ACHN (cell line): ENCODE measurements at places on chromosomes 7 and 10.
A peak's percentile ranks its signal among the peaks of the same experiment; 100 is the strongest.

GRCh38 chr7:35286422-35286821 lies 32.5 kb upstream of the TBX20 start:
- DNase-seq = peak; percentile 34

DNA sequence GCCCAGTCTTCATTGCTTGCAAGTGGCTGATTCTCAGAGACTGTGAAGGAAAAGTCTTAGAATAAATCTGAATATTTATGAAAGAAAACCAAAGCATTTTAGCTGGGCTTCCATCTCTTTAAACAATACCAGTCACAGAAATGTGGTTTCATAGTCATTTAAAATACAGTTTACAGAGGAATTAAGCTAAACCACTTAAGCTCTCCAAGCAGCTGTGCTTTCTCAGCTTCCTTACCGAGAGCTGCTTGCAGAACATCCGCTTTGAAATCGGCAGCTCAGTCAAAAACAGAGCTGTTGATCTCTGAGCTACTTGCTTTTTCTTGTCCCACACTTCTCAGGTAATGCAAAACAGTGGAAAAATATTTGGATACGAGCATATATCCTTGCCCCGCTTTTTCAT lies 134.5 kb downstream of the DYNC1I1 start:
- DNase-seq = no peak

GRCh38 chr10:59807629-59808620 lies 54.7 kb upstream of the MRLN start:
- no peak for DNase-seq

- DNase-seq = peak; percentile 18
Observed at GRCh38 chr7:71787513-71787912, 624.6 kb downstream of the CALN1 start.

DNA sequence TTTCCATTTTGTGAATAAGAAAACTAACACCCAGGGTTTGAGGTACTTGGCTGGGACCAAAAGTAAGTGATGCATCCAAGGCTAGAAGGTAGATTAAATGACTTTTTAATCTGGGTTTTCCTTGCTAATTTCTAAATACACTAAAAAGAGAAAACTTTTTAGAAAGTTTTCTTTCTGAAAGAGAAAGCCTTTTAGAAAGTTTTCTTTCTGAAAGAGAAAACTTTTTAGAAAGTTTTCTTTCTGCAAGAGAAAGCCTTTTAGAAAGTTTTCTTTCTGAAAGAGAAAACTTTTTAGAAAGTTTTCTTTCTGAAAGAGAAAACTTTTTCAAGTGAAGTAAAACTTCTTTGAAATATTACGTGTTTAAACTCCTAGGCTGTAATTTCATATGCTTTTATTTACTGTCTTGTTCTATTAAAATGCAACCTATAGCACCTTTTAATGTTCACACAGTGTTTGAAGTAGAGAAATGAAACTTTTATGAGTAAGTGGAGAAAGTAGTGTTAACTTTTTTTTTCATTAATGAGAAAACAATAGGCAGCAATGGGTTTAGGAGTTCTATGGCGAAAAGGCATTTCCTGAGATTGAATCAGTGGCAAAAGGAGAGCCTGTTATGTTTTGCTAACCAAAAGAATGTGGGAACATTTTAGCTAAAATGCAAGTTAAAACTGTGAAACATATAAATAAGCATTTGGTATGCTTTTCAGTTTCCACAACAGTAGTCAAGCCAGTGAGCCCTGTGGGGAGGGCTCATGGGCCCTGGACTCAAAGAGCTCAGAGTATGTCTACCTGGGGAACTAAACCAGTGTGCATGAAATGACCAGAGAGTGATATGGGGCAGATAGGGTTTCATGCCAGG lies 103.7 kb downstream of the RBM20 start:
- DNase-seq = no peak

DNA sequence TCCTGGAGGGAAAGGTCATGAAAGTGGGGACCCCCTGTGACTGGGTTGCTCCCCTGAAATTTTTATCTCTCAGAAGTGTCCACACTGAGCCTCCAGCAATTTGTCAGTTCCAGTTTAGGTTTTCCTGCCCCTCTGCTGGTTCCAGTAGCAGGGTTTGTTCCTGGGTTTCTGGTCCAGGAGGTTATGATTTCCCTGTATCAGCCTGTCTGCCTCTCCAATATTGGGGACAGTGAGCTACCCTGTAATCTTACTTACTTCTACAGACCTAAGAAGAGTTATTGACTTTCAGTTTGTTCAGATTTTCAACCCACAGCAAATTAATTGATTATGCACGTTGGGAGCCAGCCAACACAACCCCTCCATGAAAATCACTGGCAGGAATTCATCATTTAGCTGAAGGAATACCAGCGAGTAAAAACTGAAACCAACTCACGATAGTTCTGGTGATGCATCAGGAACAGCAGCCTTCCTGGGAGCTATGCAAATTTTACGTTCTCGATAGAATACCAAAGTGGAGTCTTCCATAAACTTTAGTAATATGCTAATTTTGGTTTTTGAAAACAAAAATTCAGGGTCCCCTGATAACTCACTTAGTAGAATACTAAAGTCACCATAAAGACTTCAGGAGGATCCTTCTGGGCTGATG lies 31.3 kb upstream of the IL15RA start:
- no peak for DNase-seq

GRCh38 chr10:75450075-75450445 lies 18.6 kb downstream of the LRMDA start:
- no peak for DNase-seq

DNA sequence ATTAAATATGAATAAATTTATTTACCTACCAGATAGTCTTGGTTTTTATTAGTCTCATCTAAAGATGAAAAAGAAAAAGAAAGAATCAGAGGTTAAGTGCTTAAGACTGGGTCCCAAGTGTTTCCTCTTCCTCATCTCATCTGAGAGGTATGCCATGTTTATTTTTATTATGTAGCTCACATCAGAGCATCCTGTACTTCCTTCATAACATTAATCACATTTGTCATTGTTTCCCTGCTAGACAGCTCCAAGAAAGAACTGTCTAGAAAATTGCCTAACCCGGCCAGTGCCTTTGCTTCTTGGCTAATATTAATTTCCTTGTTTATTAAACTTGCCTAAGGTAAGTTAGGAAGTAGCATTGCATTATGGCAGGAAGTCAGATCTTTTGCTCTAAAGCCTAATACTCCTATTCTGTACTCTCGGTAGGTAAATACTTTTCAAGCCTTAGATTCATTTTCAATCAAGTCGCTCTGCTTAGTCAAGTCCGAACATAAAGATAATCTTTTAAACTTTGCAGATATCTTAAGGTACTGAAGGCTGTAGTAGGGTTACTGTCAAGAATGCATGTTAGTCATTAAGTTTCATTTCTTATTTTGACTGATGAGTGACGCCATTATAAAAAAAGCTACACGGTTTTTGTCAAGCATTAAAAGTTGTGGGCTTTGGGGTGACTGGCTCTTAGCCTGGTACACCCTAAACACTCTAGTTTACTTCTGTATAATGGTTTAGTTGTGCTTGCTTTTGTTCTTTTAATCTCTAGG lies 47.4 kb downstream of the ZMYND11 start:
- DNase-seq = no peak

GRCh38 chr10:69352569-69353264 lies 64.0 kb downstream of the TACR2 start:
- no peak for DNase-seq

- DNase-seq = no peak
Observed at GRCh38 chr7:29885626-29886025, 79.3 kb downstream of the WIPF3 start.

DNA sequence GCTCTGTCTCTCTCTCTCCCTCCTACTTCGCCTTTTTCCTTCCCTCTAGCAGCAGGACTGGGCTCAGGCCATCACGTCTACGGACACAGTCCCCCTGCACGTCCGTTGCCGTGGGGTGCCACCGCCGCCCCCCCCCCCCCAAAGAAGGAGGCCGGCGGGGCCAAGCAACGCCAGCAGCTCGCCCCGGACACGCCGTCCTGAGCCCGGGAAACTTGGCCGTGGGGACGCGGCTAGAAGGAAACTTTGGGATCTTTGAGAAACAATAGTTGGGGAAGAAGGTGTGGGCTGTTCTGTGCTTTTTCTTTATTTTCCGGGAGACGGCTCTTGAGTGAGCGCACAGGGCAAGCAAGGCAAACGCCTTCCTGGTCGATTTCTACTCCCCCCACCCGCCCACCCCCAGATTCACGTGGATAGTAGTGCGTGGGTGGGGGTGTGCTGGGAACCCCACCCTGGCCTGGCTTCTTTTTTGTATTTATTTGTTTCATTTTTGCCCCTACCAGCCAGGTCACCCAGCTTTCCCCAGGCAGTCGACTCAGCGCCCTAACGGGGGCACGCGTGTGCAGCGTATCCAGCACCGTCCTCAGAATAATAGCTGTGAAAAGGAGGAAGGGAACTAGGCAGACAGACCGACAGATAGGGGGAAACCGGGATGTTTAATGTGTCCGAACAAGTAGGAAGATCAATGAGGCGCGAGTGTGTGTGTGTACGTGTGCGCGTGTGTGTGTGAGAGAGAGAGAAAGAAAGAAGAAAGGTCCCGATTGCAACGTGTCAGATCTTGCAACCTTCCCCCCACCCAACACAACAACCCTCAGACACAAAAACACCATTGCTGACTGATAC lies 1.4 kb downstream of the MXI1 start:
- DNase-seq = peak; percentile 54

DNA sequence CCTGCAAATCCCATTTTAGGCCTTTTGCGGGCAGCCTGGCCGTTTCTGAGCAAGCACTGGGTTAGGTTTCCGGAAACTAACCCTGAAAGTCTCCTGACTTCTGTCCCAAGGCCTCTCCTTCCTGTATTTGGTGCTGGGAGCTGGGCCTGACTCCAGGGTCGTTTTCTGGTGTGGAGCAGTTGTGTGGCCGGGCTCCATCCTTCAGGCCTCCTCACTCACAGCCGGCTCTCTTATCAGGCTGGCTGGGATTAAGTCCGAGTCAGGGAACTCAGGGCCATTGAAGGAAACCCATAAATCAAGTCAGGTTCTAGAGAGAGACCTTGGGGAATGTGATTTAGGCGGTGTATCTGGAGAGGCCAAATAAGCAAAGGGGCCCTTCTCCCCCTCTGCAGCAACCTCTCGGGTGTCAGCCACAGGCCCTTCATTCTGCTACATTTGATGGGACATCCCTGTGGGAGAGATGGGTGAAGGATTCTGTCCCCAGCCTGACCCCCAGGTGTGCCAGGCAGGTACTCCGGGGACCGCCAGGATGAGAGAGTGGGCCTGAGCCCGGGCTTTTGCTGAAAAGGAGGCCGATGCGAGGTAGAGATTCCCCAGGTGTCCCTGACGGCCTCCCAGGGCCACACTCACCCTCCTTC lies 3.3 kb downstream of the GATA3 start:
- no peak for DNase-seq

DNA sequence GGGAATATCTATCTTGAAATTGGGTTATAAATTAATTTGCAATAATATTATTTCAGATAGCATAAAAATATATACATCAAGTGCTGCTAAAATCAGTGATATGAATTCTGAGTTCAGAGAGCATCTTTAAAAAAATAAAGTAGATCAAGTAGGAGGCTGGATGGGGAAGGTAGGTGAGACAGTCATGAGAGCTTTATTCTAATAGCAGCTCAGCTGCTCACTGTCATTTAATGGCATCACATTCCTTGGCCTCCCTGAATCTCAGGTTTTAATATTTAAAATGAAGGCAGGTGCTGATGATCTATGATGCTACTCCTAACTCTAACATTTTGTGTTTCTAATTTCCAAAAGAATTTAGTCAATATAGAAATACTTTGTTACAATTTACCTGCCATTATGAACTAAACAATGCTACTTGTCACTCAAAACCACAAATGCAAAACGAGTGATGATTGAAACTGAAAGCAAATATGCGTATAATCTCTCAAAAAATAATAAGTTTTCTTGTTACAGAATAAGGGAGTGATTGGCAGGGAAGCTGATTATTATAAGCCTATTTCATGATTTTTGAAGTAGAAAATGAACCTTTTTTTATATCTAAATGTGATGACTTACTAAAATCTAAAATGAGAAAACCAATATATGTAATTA lies 147.6 kb upstream of the CSTF2T start:
- DNase-seq = no peak

DNA sequence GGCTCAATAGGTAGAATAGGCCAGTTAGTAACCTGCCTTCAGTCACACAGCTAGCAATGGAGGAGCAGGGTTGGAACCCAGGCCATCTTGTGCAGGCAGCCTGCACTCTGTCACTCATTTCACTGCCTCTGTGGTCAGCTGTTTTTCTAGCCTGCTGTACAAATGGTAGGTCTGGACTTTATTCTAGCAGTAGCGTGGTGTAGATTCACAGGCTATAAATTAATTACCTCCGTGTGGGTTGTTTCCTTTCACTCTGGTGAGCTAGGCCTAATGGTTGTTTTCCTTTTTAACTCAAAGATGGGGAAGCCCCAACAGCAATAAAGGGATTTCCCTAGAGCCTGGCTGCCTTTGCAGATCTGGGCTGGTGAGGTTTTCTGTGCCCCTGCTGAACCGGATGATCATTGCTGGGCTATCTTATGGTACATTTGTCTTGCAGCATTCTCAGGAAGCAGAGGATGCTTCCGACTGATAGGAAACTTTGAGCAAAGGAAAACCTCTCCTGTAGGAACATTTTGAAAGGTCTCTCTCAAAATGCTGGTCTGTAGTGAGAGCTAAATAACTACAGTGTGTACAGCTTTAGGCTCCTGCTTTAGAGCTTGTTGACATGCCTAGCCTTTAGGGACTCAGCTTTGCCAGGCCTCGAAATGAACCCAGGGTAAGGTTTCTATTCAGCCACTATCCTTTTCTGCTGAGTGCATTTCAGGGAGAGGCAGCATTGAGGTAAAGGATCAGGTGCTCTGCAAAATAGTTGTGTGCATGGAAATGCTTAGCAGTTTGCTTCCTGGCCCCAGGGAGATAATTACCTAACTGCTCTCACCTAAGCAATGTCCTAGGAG lies 157.4 kb downstream of the ST7 start:
- no peak for DNase-seq

- no peak for DNase-seq
Observed at GRCh38 chr7:112892263-112892662, 102.1 kb upstream of the TMEM168 start.

GRCh38 chr10:34802692-34803091 lies 12.4 kb downstream of the PARD3 start:
- DNase-seq = no peak

DNA sequence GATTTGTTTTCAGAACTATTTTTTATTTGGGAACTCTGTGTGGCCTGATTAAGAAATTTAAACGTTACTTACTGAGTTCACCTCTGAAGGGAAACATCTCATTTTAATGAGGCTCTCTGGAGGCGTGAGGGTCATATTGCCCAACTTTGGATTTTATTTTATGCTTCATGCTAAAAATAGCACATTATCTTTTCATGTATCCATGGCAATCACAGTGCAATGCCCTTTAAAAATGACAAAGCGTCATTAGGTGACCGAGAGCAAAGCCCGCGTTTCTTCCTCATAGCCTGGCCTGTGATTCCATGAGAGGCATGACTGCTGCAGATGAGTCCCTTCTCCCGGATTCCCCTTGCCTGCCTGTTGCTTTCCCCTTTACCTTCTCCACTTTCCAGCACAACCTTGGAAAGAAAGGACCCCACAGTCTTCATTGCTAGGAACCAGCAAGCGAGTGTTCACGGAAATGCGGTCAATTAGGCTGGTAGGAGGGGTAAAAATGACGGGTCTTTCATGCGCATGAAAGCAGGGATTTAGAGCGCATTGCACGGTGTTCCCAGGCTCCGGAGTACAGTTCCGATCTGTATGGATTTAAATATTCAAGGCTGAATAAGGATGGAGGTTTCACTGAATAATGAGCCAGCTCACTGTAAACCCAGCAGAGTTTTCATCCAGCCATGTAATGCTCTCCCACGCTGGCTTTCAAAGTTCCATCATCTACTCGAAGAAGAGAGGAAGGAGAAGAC lies 98.2 kb upstream of the PITRM1 start:
- no peak for DNase-seq
